Activated naive CD8-positive, alpha-beta T cell treated with anti-CD3 and anti-CD28 coated beads, Interleukin-2, amount 50 U/mL, for 16 hours (primary cell): ENCODE measurements at places on chromosomes 6 and 20.

DNA sequence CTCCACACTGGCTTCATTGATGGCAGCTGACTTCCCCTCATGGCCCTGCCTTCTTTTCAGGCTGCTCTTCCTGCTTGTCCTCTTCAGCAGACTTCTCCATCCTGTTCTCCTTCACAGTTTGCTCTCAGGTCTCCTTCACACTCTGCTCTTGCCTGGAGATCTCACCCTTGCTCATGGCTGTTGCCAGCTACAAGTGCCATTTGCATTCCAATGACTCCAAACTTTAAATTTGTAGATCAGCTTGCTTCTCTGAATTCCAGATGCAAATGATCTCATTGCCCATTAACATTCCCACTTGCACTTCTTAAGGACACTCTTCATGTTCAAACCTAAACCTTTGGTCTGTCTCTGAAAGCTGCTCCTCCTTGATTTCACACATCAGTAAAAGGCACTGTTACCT lies 343.0 kb downstream of the QKI start:
- DNase-seq, result no peak

GRCh38 chr6:127538750-127539264 lies 19.7 kb upstream of the MTCL3 start:
- no peak for DNase-seq

DNA sequence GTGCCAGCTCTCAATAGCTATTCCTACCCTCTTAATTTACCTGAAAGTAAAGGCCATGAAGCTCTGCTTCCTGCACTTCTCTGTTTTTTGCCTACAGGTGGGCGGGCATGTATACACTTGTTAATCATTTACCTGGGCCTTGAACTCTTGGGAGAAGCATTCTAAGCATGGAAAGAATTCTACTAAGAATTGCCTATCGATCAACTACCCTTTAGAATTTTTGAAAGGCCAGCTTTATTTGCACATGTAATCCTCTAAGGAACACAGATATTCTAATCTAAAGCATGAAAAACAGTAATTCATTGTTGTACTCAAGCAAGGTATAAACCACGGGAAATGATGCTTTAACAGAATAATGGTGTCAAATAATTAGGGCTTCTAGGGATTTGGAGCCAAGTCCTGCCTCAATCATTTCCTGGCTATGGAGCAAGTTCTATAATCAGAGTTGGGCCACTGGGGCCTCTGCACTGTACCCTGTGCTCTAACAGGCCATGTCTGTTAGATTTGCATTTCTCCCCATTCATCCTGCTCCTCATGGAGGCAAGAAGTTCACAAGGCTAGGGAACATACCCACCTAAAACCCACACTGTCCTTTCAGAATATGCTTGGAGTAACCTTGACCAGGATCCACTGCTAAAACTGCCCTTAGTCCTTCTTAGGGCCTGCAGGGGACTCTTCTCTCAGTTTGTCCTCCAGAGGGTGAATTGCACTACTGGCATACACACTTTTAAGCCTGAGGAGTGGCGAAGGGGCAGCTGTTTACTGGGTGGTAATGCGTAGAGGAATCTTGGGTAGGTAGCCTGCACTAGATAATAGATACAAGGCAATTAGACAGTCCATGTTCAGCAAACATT lies 276.4 kb upstream of the JAG1 start:
- no peak for DNase-seq

DNA sequence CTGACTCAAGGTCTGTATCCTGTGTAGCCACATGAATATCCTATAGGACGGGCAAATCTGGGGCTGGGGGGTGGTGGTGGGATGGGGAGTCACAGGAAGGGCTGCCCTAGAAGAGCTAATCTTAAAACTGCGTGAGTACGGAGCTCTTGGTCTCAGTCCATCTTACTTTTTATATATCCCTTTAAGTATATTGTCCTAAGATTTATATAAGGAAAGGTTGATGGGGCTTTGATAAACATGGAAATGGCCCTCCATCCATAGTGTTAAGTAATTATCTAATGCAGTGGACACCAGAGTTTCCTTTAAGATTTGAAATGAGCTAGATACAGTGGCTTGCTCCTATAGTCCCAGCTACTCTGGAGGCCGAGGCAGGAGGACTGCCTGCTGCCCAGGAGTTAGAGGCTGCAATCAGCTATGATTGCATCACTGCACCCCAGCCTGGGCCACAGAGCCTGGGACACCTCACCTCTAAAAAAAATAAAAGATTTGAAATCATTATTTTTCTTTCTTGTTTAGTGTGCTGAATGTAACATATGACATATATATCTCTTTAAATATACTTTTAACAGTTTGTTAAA lies 24.2 kb upstream of the DYNLRB1 start:
- no peak for DNase-seq

GRCh38 chr6:14910692-14911547 lies 334.9 kb upstream of the JARID2 start:
- DNase-seq, result no peak

- DNase-seq, result no peak
Observed at GRCh38 chr6:5155906-5156305, 70.8 kb downstream of the PPP1R3G start.

- DNase-seq, result no peak
Observed at GRCh38 chr6:44854712-44855443, 467.4 kb downstream of the CDC5L start.

- no peak for DNase-seq
Observed at GRCh38 chr20:29876911-29877285, 1380.6 kb upstream of the DEFB115 start.

- no peak for DNase-seq
Observed at GRCh38 chr6:42315259-42315990, 97.8 kb upstream of the MRPS10 start.

DNA sequence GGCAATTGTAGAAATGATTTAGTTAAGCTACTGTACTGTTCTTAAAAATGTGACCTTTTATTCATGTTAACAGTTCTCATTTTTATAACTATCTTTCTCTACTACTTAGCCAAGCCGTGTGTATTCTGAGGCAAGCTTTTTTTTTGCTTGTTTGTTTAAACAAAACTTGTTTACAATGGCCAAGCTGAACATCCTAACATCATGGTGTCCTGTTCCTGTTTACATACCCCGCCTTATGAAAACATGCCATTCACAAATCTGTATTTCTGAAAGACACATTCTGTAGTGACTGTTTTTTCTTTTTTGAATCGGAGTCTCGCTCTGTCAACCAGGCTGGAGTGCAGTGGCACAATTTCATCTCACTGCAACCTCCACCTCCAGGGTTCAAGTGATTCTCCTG lies 140.9 kb downstream of the NCOA3 start:
- DNase-seq, result no peak

- DNase-seq, result no peak
Observed at GRCh38 chr6:137625808-137626207, 131.6 kb upstream of the OLIG3 start.

GRCh38 chr20:34448517-34448916 lies 67.7 kb upstream of the DYNLRB1 start:
- DNase-seq, result no peak

DNA sequence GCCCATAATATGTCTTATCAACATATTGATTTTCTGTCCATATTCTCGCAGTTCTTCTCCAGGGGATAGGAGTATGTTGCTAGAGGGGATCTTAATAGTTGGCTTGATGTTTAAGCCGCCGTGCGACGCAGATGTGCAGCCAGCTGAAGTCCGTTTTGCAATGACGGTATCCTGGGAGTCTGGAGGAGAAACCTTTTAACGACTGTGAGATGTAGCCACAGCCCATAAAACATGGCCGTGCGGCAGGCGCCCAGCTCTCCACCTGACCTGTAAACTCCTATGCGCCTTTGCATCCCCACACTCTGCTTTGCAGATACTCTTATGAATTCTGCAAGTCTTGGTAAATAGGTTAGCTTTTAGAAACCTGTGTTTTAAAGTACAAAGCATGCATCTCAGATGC lies 36.9 kb downstream of the BMP6 start:
- DNase-seq, result no peak

GRCh38 chr20:62486484-62486883 lies 10.7 kb upstream of the GATA5 start:
- no peak for DNase-seq

- no peak for DNase-seq
Observed at GRCh38 chr20:5793916-5794315, 43.7 kb downstream of the SHLD1 start.

DNA sequence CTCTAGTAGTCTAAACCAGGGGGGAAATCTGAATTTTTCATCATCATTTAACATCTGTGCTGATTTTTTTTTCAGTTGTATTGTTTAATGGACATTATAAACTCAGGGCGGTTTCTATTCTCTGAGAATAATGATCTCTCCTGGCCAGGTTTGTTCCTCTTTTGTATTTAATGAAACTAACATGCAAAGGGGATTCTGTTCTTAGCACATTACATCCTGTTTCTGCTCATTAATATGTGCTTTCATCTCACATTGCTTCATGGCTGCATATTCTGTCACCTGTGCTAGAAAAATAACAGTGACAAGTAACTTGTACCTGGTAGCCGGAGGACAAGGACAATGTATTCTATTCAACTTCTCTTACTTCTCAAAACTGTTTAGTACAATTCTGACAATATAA lies 806 bp downstream of the HLA-DOB start:
- no peak for DNase-seq

GRCh38 chr6:71126506-71126905 lies 162.1 kb upstream of the OGFRL1 start:
- DNase-seq, result no peak

DNA sequence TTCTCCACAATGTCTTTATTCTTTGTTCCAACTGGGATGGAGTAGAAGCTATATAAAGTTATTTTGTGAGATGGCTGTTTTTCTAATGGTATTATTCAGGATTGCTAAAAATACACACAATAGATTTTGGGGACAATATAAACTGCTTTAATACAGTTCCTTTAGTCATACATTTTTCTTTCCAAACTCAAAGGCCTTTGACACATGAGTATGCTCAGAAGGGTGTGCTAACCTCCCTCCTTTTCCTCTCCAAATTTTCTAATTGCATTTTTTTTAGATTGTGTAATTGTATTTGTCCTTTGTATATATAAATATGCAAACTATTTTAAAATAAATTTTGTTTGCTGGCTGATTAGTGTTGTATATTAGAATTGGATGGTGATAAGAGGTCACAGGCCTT lies 119.6 kb upstream of the FOXO3 start:
- DNase-seq, result no peak

DNA sequence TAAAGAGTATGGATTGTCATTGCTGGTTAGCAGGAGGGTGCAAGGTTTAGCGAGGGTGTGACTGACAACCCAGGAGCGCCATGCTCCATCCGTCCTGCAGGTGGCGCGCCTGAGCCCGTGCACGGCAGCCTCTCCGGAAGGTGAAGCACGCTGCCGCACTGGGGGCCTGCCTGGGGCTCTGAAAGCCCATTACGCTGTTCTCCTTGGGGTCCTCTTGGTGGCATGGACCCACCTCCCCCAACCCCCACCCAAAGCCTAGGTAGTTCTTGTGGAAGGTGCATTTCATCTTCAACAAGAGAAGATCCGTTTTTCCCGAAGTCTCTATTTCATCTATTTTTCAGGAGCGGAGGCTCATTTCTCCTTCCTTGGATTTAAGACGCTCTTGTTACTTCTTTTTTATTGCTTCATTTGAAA lies 197.4 kb upstream of the KCNG1 start:
- DNase-seq, result peak; percentile 28
